ENCODE measurements at places on chromosomes 16 and 17. TPM values are rescaled to one million over a fixed set of nuclear protein-coding genes. Genes with fewer than 3 reads are reported as not detected.

- peak; percentile 42 for DNase-seq
Observed at GRCh38 chr16:57377080-57377841, 5.0 kb downstream of the CX3CL1 start.

GRCh38 chr16:59719121-59719520 is 985.0 kb upstream of the GOT2 start:
- no peak for DNase-seq

- no peak for DNase-seq
Observed at GRCh38 chr16:31568577-31569359, 41.1 kb downstream of the AHSP start.

GRCh38 chr17:16463358-16464302 is 28.4 kb downstream of the LRRC75A start:
- peak; percentile 64 for DNase-seq

DNA sequence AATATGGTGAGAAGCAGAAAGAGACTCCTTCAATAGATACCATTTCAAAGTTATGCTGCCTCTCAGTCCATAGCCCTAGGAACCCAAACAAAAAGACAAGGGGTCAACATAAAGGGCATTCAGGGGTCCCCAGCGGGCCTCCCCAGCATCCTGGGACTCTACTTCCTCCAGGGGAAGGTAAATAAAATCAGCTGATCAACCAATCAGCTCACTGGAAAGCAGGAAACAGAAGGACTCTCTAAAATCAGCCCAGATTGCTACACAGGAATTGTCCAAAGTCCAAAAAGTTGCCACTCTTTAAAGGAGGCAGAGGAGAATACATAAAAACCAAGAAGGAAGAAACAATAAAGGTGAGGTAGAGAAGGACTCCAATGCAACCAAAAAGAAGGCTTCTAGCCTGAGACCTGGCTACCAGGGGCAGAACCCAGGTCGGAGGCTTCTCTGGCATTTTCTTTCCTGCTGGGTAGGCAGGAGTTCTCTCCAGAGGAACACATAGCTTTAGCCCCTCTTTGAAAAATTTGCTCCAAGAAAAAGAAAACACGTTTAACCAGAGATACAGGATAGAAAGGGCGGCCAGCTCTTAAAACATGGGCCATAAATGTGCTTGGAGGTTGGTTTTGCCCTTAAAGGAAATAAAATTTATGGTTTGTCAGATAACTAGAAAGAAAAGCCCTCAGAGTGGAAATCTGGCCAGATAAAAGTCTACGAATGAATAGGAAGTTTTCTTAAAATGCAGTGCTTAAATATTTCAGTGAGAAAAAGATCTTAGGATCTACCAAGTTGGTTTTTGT is 404.6 kb downstream of the SOX9 start:
- DNase-seq = peak; percentile 58

- no peak for DNase-seq
Observed at GRCh38 chr16:12907670-12908233, 6.4 kb downstream of the SHISA9 start.

DNA sequence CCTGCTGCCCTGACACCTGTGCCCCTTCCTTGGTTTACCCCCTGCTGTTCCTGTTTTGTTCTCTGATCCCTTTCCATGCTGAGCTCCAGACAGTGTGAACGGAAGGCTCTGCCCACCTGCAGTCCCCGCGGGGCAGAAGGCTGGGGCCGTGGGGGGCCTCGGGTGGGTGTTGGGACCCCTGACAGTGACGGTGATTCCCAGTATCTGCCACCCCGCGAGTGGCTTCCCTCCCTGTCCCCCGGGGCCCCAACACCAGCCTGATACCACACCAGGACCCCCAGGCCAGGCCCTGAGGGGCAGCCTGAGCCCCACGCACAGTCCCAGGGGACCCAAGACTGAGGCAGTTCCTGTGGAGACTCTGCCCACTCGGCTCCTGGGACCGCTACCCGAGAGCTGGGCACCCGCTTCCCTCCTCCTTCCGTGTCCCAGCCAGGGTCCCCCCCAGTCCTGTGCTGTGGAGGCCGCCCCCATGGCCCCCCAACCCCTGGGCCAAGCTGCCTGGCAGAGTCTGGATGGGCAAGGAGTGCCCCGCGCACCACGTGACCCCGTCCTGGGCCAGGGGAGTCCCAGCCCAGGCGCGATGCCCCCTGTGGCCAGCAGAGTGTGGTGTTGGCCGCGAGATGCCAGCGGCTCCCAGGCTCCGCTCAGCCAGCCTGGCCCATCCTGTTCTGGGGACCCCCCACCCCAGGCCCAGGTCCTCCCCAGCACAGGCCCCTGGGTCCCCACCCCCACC is 10.0 kb upstream of the C1QTNF8 start:
- peak; percentile 71 for DNase-seq

GRCh38 chr17:46984892-46985291 is 5.8 kb upstream of the RPRML start:
- DNase-seq = peak; percentile 7

- no peak for DNase-seq
Observed at GRCh38 chr17:12883472-12883871, 94.2 kb downstream of the ARHGAP44 start.

- no peak for DNase-seq
Observed at GRCh38 chr16:58352690-58353089, 39.6 kb upstream of the GINS3 start.

DNA sequence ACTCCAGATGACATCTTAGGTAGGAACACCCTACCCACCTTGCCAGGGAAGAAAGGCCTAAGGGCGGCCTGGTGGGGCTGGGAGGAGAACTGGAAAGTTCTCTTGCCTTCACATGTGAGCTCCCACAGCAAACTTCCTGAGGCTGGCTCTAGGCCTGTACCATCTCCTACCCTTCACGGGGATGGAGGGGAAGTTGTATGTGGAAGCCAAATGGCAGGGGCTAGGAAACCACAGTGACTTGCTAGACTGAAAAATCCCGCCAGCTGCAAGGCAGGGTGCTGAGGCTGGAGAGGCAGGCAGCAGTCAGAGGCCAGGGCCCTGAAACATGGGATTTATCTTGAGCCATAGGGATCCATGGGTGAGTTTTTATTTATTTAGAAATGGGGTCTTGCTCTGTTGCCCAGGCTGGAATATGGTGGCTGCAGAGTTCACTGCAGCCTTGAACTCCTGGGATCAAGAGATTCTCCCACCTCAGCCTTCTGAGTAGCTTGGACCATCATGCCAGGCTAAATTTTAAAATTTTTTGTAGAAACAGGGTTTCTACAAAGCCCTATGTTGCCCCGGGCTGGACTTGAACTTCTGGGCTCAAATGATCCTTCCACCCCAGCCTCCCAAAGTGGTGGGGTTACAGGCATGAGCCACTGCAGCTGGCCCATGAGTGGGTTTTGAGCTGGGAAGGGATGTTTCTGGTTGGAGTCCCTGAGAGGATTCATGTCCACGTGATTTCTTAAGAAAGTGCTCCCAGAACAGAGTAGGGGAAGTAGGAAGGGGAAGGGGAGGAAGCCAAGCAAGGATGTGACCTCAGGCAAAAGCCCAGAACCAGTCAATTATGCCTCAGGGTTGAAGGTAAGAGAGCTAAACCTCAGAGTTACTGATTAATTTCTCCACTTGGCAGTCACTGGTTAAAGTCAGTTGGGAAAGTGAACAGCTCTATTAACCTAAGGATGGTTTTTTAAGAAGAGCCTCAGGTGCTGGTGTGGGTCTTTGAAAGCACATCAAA is 4.0 kb upstream of the KAT8 start:
- DNase-seq = peak; percentile 26

- DNase-seq = no peak
Observed at GRCh38 chr16:69145658-69146057, 13.2 kb downstream of the UTP4 start.

DNA sequence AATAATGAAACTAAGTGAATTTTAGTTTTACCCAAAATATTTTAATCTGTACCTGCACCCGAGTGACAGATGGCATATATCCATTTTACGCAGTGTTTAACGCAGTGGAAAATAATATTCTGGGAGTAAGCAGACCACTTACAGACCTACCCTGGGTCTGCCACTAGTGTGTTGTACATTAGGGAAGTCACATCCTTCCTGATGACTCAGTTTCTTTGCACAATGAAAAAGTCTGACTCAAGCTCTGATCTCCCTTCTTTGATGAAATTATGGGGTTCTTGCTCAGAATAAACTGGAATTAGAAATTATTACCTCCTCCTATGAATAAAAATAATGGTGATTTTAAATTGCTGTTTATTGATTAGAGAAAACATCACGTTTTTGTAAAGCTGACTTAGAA is 123.2 kb upstream of the AXIN2 start:
- DNase-seq = no peak

DNA sequence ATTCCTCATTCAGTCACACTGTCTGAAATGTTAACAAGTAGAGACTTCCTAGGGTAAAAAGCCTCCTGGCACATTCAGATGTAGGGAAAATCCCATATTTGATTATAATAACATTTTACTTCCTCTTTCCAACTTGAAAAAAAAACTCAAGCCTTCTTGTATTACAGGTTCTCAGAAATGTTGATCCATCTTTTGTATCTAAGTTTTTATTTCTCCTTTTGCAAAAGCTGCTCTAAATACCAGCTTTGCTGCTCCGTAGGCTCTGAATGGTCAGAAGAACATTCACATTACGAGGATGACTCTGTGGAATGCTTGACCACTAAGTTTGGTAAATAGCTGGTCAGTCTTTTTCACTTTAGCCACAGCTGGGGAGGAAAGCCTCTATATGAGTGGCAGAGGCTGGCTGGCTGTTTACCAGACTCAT is 13.2 kb upstream of the HEATR6 start:
- DNase-seq = no peak

DNA sequence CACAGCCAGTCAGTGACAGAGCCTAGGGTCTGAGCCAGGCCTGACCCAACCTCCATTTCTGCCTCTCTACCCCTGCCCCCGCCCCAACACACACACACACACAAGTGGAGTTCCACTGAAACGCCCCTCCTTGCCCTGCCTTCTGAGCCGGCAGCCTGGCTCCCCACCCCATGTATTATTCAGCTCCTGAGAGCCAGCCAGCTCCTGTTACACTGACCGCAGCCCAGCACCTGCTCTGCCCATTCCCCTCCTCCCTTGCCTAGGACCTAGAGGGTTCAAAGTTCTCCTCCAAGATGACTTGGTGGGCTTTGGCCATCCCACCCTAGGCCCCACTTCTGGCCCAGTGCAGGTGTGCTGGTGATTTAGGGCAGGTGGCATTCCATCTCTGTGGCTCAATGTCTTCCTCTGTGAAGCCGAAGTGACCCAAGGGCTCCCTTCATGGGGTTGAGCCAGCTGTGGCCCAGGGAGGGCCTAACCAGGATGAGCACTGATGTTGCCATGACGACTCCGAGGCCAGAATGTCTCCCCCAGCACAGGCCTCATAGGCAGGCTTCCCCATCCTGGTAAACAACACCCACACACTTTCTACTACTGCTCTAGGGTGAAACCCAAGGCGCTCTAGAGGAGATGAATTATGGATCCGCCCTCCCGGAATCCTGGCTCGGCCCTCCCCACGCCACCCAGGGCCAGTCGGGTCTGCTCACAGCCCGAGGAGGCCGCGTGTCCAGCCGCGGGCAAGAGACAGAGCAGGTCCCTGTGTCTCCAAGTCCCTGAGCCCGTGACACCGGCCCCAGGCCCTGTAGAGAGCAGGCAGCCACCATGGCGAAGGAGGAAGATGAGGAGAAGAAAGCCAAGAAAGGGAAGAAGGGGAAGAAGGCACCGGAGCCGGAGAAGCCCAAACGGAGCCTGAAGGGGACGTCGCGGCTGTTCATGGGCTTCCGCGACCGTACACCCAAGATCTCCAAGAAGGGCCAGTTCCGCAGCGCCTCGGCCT is 9.7 kb downstream of the MYO15A start:
- no peak for DNase-seq

DNA sequence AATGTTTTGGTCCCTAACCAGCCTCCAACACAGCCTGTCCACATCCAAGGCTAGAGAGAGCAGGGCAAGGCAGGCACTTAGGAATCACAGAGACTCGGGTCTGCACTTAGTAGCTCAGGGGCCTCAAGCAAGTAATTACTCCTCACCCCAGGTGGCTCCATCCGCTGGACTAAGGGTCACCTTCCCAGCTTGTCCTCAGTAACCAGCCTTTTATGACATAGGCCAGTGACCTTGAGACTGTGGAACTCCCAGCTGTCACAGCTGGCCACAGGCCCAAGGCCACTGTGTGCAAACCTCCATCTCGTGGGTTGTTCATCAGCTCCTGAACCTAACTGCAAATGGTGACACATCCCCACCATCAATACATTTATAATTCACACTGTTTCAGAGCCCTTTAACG is 68.6 kb downstream of the CDYL2 start:
- DNase-seq = no peak

GRCh38 chr17:45319239-45319703 is 2.5 kb upstream of the MAP3K14 start:
- DNase-seq = peak; percentile 74

GRCh38 chr16:11833951-11834695 is 17.2 kb downstream of the RSL1D1 start:
- no peak for DNase-seq

DNA sequence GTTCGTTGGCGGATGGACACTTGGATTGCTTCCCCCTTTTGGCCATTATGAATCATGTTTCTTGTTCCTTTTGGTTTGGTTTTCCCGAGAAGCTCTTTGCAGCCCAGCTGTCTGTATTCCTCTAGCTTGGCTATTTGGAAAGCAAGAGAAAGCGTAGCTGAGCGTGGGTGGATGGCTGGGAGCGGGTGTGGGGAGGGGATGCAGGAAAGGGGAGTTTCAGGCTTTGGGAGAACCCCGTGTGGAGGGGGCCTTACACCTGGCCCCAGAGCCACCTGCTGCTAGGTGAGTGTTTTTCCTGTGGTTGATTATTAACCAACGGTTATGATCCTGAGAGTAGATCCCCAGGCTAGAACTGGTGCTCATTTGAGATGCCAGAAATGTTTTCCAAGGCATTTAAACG is 103.7 kb downstream of the RAP1GAP2 start:
- DNase-seq = peak; percentile 30

- DNase-seq = no peak
Observed at GRCh38 chr16:22311520-22311919, 14.3 kb downstream of the POLR3E start.

GRCh38 chr16:66661210-66661560 is 35.4 kb downstream of the CMTM4 start:
- no peak for DNase-seq

GRCh38 chr17:2955931-2956582 is 107.3 kb downstream of the OR1D5 start:
- peak; percentile 39 for DNase-seq

GRCh38 chr16:88430524-88431446 is 22.3 kb upstream of the ZFPM1 start:
- DNase-seq = no peak

- DNase-seq = peak; percentile 71
Observed at GRCh38 chr17:65099941-65100315, 37.2 kb upstream of the RGS9 start.

Gene TBC1D3E
- total RNA-seq = not detected

Gene EVPLL
- 0.52 TPM for total RNA-seq

Gene IL21R
- total RNA-seq = not detected

Gene HOXB8
- 51.0 TPM for total RNA-seq

Gene TLCD1
- total RNA-seq = 44.6 TPM

Gene TVP23A
- total RNA-seq = not detected

Gene ACE
- total RNA-seq = not detected

Gene CIAO2B
- total RNA-seq = 242 TPM

Gene PIRT
- not detected for total RNA-seq

Gene MRPL27
- total RNA-seq = 120 TPM

Gene SHISA9
- 0.03 TPM for total RNA-seq

Gene PRSS21
- not detected for total RNA-seq

Gene KRTAP9-8
- not detected for total RNA-seq

Gene KRTAP4-1
- total RNA-seq = not detected

Gene SLC52A1
- not detected for total RNA-seq

Gene PRDM7
- total RNA-seq = not detected

Gene MKS1
- total RNA-seq = 5.1 TPM

Gene ATF7IP2
- 0.41 TPM for total RNA-seq

Gene TMC7
- total RNA-seq = 4.9 TPM

Gene AURKB
- 75.0 TPM for total RNA-seq

Gene UNC13D
- total RNA-seq = 43.5 TPM

Gene OR2C1
- total RNA-seq = not detected

Measured in HT-29 (cell line).